ENCODE measurements at places on chromosomes 6 and 20.

GRCh38 chr6:2547355-2547754, 203.4 kb downstream of the MYLK4 start:
- DNase-seq: no peak

DNA sequence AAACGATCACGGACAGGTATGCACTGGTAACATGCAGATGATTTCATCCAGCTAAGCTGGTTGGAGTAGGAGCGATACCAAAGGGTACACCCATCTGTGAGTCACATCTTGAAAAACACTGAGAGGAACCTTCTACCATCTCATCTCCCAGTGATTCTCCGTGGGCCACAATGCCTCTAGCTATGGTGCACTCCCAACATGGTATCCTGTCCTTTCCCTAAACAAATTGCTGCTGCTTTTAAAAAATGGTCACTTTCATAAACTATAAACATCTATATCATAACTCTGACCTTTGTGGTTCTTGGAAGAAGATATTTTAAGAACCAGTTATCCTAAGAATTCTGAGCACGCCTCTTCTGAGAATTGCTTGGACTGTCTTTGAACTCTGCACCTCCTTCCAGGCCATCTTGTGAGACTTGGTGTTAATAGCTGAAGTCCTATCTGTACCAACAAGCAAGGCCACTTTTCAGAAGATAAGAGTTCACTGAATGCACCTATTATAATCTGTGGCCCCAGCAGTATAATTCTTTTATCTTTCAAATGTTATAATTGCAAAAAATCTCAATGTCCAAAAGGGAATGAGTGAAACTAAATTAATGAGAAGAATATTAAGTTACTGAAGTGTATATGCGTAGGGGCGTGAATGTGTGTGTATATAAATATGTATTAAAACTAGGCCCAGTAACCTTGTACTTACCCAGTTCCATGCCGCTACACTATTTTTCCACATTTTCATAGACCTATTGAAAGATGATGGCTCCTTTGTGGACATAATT, 70.5 kb upstream of the TPD52L1 start:
- DNase-seq: no peak

DNA sequence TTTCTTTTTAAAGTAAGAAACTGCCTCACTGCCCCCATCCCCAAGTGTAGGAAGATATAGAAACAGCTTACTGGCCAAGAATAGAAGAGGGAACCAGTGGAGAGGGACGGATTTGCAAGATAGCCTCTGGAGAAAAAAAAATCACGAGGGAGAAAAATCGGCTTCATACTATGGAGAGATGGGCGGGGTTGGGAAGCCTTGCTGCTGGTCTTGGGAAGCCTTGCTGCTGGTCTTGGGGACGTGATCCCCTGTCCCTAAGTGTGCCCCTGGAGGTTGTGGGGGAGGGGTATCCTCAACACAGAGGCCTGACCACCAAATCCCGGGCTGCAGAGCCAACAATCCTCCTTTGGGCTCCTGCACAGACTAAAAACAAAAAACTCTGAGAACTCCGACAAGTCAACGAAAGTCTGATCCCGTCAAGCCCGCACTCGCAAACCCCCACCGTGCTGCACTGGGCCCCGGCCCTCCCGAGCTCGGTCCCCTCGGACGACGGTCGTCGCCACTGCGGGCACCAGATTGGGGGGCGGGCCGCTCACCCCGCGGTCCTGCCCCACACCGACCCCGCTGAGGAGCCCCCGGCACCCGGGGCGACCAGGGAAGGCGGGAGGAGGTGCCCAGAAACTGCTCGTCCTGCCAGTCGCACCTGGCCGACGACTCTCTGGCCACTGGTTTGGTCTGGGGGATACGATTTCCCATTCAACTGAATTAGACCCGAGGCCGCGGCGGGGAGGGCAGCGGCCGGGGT, 750 bp downstream of the MAP7 start:
- no peak for DNase-seq

DNA sequence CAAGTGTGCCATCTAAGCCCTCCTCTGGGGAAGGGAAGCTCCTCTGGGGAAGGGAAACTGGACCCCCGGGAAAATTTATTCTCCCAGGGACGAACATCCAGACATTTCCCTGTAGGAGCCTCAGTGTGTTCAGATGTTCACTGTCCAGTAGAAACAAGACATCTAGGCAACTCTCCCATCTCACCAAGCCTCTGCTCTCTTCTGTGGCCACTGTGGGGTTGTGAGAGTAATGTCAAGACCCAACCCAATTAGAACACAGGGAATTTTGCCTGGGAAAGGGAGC, 3.6 kb upstream of the PTGIS start:
- no peak for DNase-seq

DNA sequence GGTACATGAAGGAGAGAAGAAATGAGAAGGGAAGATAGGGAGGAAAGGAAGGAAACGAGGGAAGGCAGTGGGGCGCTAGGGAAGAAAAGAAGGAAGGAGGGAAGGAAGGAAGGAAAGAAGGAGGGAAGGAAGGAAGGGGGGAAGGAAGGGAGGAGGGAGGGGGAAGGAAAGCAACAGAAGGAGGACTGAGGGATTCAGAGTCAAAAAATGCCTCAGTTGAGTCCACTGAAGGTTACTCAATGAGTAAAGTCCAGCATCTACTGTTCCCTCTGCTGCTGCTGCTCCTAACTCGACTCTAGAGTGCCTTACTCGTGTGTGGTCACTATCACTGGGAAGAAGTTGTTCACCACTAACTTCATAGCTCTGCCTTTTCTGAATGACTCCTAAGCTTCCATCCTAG, 33.8 kb downstream of the PHACTR1 start:
- DNase-seq: no peak

- DNase-seq: no peak
Observed at GRCh38 chr6:24788031-24788665, 10.6 kb downstream of the ARMH2 start.

- no peak for DNase-seq
Observed at GRCh38 chr6:2168480-2168879, 76.9 kb downstream of the GMDS start.

- DNase-seq: no peak
Observed at GRCh38 chr20:8271727-8272126, 139.7 kb downstream of the PLCB1 start.

- DNase-seq: no peak
Observed at GRCh38 chr6:94953867-94954631, 623.3 kb upstream of the MANEA start.

GRCh38 chr20:2742934-2743559, 50.5 kb downstream of the EBF4 start:
- DNase-seq: peak; percentile 37

- DNase-seq: no peak
Observed at GRCh38 chr6:169885131-169885530, 133.7 kb downstream of the ERMARD start.

- DNase-seq: no peak
Observed at GRCh38 chr20:49747707-49748524, 34.2 kb upstream of the B4GALT5 start.

DNA sequence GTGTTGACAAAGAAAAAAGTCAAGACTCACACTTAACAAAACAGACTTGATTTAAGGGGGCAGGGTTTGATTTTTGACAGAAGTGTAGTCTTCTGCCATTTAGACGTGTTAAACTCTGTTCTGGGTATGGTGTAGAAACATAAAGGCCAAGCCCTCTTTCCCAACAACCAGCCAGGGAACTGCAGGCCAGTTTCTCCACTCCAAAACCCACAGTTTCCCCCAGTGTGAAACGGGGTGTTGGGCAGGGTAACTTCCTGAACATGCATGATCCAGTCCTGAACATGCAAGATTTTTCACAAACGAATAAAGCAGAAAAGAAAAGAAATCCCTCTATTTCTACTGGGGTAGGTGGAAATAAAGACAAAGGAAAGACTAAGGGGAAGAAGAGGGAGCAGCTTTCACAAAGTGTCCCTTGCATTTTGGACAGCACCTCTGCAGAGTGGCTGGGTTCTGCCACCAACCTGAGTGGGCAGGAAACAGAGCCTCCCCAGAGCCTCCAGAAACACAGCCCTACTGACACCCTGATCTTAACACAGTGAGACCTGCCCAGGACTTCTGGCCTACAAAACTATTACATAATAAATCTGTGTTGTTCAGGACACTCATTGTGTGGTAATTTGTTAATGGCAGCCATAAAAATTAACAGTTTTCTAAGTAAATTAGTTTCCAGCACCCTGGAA, 7.5 kb downstream of the APMAP start:
- no peak for DNase-seq

- no peak for DNase-seq
Observed at GRCh38 chr6:20314866-20315845, 86.5 kb upstream of the E2F3 start.

DNA sequence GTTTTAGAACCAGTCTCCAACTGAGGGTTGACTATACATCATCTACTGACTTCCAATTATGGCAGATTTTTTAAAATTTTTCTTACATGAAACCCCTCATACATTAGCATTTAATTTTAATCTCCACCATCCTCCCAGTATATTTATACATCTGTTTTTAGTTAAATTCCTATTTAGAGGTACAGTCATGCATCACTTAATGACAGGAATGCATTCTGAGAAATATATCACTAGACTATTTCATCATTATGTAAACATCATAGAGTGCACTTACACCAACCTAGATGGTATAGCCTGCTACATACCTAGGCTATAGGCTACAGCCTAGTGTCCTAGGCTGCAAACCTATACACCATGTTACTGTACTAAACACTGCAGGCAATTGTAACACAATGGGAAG, 316.7 kb upstream of the MARCKS start:
- no peak for DNase-seq

DNA sequence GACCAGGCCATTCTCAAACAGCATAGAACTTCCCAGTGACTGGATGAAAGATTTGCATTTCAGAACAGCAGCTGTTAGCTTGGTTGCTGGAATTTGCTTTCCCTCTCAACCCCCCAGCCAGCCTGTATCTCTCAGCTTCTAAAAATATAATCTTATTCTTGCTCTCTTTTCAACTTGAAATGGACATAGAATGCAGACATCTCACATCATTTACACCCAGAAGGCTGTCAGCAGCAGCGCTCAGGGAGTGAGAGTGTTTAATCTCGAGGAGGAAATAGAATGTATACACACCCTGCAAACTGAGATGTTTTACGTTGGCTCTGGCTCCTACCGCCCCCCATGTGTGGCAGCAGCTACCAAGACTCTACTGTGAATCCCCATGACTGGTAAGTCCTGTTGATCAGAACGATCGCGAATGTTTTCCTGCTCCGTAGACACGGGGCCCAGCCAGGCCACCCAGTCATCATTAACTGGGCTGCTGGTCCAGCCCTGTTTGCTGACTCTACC, 163.4 kb upstream of the SLC24A3 start:
- no peak for DNase-seq

GRCh38 chr6:65161661-65162060, 545.4 kb downstream of the EYS start:
- no peak for DNase-seq

DNA sequence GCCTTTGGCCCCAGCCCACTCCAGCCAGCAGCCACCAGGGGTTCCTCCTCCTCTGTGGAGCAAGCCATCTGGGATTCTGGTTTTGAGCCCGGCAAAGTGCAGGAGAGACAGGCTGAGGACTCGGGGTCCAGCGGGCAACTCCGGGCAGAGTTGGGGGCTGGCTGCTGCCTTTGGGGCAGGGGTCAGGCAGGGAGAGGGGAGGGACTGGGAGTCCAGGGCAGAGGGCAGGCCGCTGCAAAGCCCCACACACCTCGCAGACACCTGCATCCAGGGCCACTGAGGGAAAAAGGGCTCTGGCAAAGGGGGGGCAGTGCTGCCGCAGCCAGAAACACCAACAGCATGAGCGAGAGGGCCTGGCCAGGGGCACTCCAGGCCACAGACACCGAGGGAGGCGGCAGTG, 8.8 kb downstream of the BIRC7 start:
- DNase-seq: no peak

GRCh38 chr6:45500924-45501816, 123.4 kb upstream of the SUPT3H start:
- DNase-seq: no peak

- no peak for DNase-seq
Observed at GRCh38 chr20:2132461-2132901, 30.9 kb downstream of the STK35 start.

DNA sequence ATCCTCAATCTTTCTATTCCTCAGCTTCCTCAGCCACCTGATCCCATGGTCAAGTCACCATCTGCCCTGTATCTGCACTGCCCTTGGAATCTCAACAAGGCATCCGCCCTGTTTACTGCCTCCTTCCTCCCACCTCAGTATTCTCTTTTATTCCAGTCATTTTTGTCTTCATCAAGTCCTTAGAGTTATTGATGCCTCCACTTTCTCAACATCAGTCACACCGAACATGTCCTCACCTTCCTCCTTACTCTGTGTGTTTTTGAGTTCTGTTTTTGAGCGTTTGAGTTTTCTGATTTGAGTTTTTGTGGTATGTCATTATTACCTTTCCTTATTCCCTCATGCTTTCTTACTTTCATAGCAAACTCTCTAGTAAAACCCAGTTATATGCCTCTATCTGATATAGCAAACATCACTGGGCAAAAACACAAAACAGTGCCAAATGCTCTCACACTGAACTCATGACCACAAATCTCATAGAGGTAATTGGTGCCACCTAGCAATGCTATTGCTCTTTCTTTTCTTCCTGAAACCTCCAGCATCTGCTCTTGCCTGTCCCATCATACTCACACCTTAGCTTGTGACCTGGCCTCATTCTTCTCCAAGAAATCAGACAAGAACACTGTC, 11.8 kb upstream of the GNRH2 start:
- DNase-seq: no peak

GRCh38 chr20:14883324-14883723, 545.9 kb upstream of the FLRT3 start:
- DNase-seq: no peak

GRCh38 chr6:99185525-99185924, 163.9 kb downstream of the FAXC start:
- DNase-seq: no peak

GRCh38 chr20:44288252-44288651, 22.8 kb downstream of the FITM2 start:
- DNase-seq: no peak

GRCh38 chr6:121482004-121482693, 46.7 kb downstream of the GJA1 start:
- no peak for DNase-seq

- DNase-seq: no peak
Observed at GRCh38 chr6:30876039-30876730, 8.1 kb upstream of the DDR1 start.

DNA sequence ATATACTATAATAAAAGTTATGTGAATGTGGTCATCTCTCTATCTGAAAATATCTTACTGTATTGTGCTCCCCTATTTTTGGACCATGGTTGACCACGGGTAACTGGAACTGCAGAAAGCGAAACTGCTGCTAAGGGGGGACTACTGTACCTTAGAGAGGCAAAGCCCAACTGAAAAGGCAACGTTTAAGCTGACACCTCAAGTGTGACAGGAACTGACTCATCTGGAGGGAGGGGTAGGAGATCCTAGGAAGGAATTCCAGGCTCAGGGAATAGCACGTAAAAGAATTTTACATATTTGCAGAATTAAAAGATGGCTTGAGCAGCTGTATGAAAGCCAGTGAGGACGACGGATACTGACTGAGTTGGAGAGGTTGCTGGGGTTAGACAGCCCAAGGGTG, 34.8 kb downstream of the ELOVL2 start:
- no peak for DNase-seq

DNA sequence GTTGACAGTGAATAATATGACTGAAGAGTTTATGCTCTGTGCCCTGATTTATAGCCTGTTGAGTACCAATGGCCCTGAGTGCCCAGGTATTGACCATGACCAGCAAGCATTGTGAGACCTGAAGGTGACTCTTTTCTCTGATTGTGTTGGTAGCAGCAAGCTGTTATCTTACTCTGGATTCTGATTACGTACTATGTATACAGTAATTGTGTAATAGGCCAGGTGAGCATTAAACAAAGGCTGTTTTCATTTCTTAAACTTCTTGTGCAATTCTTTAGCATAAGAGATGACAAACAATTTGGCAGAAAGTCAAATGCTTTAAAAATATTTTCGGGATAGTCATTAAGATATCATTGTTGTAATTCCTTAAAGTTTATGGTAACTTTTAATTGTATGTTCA, 111.7 kb upstream of the PTPRK start:
- DNase-seq: no peak
